ENCODE measurements at places on chromosomes 4 and X.

GRCh38 chr4:159497936-159498335 is 395.1 kb downstream of the RAPGEF2 start:
- DNase-seq: no peak

DNA sequence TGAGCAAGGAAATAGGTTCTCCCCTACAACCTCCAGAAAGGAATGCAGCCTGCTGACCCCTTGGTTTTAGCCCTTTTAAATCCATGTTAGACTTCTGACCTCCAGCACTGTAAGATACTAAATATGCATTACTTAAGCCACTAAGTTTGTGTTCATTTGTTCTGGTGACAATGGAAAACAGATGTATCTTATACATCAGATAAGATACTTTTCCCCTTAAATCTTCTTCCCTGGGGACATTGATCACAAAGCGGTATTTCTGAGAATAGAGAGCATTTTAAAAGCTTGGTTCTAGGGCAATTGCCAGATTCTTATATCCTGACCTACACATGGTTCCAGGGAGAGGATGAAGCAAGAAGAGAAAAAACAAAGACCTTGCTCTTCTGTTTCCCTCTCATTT is 6.5 kb upstream of the TMEM184C start:
- DNase-seq: no peak

- DNase-seq: no peak
These were observed 21.3 kb upstream of the USP46 start for GRCh38 chr4:52680381-52680780.

DNA sequence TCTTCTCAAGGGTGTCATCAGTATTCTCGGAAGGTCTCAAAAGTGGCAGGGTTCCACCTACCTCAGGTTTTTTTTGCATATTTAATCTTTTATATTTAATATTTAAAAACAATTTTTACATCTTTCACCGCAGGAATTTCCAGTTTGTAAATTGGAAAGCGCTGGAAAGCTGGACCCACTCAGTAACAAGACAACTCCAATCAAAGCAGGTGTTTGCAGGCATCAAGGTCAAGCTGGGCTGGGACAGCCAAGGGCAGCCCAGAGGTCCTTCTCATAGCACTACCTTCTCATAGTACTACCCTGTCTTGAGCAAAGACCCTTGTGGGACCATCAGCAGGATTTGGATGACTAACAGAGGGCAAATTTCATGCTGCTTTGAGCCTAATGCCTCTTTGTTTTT is 160.1 kb downstream of the TET2 start:
- DNase-seq: no peak

DNA sequence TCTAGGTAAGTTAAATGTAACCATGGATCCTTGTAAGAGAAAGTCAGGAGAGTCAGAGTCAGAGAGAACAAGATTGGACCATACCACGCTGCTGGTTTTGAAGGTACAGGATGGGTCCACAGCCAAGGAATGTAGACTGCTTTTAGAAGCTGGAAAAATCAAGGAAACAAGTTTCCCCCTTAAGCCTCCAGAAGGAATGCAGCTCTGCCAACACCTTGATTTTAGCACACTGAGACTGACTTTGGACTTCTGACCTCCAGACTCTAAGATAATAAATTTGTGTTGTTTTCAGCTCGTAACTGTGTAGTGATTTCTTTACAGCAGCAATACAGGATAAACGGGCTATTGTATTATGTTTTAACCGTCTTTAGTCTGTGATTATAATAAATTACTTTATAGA is 108.0 kb upstream of the USP38 start:
- no peak for DNase-seq

- DNase-seq: no peak
These were observed 37.7 kb downstream of the ARHGEF9 start for GRCh38 chrX:63747331-63747730.

DNA sequence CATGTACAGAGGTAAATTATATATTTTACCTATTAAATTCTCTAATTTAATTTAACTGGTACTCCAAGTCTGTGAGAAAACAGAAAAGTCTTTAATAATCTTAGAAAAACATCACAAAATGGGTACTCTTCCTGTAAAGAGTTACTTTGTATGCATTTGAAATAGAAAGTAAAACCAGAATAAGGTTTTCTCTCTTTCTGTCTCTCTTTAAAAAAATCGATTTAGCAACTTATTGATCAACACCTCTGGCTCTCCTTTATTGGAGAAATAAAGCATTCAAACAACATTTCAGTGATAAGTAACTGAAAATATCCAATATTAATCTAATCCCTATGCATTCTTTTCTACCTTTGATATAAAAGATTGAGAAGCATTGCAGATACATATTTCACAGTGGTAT is 27.4 kb downstream of the ATOH1 start:
- DNase-seq: no peak

DNA sequence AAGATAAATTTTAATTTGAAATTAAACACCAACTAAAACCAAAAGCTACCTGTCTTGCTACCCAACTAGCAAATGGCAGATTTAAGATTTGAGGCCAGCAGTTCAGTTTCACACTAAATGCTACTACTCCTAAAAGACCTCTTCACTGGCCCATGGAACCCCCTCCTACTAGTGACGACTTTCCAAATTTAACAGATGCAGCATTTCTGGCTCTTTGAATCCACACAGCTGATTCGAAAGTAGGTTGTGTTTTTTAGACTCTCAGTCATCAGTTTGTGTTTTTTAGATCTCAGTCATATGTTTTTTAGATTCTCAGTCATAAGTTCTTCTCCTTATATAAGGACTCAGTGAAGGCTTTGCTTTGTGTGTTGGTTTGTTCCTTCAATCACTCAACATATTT is 11.1 kb upstream of the CC2D2A start:
- DNase-seq: no peak

- DNase-seq: no peak
These were observed 23.0 kb downstream of the HMX1 start for GRCh38 chr4:8848507-8849265.

DNA sequence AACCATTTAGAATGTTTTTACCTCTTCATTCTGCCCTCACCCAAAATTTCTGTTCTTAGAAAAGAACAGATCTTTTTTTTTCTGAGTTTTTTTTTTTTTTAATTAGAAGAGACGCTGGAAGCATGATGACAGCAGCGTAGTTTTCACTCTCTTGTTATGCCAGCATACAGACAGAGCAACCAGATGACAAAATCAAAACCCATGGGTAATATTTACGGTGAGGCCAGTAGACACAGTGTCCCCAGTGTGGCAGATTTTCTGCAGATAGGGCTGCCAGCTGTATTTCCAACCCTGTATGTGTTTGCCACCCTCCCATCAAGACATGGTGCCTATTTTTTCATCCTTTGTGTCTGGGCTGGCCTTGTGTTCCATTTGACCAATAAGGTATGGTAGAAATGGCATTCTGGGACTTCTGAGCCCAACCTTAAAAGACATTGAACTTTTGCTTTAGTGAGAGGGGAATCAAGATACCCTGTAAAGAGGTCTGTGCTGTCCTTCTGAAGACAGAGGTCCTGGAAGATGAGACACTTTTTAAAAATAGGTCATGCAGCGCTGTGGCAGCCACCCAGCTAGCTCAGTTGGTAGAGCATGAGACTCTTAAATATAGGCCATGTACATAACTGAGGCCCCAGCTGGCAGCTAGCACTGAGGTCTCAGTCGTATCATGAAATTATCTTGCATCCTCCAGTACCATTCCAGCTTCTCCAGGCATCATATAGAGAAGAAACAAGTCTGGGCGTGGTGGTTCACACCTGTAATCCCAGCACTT is 6.7 kb upstream of the ZNF41 start:
- DNase-seq: no peak

DNA sequence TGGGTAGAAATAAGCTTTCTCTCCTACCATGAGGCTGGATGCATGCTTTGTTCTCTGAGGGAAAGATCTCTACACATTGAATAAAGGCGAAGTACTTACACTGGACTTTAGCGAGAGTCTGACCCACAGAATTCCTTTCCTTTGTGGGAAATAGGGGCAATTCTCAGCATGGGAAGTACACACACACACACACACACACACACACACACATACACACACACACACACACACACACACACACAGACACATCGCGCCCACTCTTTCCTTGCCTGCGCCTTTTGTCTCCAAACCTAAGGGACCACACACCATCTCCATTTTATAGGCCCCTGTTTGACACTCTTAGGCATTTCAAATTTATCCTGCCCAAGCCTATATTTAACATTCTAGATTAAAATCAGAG is 83.8 kb downstream of the LUZP4 start:
- no peak for DNase-seq

GRCh38 chr4:85243857-85244256 is 231.1 kb upstream of the ARHGAP24 start:
- no peak for DNase-seq

DNA sequence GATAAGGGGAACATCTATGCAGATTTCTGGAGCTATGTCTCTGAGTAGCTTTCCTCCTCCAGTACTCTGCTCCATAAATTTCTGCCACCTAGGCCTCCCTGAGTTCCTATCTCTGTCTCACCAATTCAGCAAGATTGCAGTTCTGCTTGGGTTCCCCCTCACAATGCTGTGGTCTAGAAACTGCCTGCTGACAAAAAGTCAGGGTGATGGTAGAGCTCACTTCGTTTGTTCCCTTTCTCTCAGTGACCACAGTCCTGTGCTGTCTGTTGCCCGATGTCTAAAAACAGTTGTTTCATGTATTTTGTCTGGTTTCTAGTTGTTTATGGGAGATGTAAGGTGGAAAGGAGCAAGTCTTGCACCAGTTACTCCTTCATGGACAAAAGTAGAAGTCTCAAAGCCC is 41.1 kb downstream of the AMMECR1 start:
- DNase-seq: no peak

- DNase-seq: no peak
These were observed 85.7 kb upstream of the MTM1 start for GRCh38 chrX:150482537-150483206.

DNA sequence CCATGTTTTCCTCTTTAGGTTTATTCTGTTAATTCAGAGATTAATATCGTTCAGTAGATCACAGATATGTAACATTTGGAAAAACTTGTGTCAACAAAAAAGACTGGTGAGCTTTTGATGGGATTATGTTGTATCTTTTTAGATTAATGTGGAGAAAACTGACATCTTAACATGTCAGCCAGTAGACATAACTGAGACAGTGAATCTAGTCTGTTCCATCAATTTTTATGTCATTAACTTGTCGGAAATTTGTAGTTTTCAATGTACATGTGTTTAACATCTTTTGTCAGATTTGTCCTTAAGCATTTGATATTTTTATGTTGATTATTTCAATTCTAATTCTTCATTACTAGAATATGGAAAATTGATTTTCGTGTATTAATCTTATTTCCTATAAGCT is 42.0 kb downstream of the APELA start:
- no peak for DNase-seq

Measured in cortex of kidney (tissue), 1 donor.